ENCODE measurements at places on chromosomes 16 and 17. TPM values are rescaled to one million over a fixed set of nuclear protein-coding genes. Genes with fewer than 3 reads are reported as not detected.

DNA sequence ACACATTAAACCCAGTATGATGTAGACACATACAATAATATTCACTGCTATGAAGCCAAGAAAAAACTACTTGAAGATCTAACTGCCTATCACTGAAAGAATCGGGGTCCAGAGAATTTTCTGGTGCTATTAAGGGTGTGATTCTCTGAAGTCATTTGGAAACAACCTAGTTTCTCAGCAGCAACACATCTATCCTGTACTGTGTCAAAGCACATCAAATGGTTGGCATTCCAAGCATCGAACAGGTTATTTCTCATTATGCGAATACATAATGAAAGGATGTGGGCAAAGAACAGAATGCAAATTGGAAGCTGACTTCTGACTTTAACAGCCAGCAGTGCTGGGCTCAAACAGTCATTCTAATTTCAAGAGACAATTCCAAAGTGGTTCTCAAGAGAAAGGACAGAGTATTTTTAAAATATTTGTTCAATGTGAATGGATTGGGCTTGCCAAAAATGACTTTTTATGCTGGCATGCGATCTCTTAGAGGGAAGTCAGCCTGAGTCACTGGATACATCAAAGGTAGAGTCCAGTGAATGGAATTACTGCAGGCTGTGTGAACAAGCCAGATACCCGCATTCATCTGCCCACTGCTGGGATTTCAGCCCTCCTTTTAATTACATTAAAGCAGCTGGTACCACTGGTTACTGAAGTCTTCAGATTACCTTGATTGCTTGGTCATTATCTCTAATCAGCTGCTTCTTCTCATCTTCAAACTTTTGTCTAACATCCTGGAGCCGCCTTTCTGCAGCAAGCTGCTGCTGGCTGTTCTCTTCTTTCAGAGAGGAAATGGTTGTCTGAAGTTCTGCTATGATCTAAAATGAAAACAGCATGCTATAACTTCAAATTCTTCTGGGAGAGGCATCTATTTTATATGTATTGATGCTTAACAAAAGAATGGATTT lies 181.2 kb upstream of the AXIN2 start:
- no peaks in the 10 kb centered on the region for H3K4me1 ChIP-seq
- DNase-seq, result no peak
- no peaks in the 10 kb centered on the region for H3K27me3 ChIP-seq
- H3K4me3 ChIP-seq, result no peak overlapping the region

GRCh38 chr17:1953831-1954230 lies 71.3 kb downstream of the RTN4RL1 start:
- no peaks in the 10 kb centered on the region for H3K27me3 ChIP-seq
- DNase-seq, result no peak

DNA sequence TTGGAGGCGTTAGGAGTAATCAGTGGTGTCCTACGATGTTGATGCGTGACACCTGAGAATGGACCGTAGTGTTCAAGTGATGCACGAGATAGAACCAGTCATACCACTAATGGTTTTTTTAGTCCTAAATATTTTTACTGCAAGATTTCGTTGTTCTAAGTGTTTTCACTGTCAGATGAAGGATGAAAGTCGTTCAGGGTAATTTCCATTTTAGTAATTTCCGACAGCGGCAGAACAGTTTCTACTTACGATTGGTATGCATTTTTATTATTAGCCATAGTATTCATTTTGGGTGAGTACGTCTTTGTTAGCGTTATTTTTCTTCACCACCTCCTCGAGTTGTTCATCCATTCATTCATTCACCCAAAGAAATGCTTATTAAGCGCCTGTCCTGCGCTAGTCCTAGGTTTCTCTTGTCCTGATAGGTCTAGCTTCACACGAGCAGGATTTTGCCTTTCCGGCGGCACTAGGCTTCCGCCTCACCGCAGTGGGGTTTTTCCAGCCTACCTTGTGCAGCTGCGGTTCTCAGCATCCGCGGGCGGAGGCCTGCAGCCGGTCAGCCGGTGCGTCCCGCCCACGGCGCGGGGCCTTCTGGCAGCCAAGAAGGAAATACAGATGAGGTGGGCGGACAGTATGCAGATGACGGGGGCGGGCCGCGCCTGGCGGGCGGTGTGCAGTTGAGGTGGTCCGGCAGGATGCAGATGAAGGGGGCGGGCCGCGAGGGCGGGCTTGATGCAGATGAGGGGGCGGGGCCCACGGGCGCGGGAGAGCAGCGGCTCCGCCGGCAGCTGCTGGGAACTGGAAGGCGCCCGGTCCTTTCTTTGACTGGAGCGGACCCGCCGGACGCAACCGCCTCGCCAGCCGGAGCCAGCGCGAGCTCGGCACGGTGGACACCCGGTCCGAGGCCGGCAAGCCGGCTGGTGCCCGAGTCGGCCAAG lies 146.4 kb downstream of the SPECC1 start:
- no peaks in the 10 kb centered on the region for H3K36me3 ChIP-seq
- peak; percentile 88 for DNase-seq
- H3K27ac ChIP-seq, result peak overlapping the region; percentile 83
- H3K4me1 ChIP-seq, result no peaks in the 10 kb centered on the region

- H3K27ac ChIP-seq, result no peak overlapping the region
- no peak overlapping the region for H3K4me3 ChIP-seq
These were observed 532.3 kb upstream of the PSMD7 start for GRCh38 chr16:73764321-73764720.

DNA sequence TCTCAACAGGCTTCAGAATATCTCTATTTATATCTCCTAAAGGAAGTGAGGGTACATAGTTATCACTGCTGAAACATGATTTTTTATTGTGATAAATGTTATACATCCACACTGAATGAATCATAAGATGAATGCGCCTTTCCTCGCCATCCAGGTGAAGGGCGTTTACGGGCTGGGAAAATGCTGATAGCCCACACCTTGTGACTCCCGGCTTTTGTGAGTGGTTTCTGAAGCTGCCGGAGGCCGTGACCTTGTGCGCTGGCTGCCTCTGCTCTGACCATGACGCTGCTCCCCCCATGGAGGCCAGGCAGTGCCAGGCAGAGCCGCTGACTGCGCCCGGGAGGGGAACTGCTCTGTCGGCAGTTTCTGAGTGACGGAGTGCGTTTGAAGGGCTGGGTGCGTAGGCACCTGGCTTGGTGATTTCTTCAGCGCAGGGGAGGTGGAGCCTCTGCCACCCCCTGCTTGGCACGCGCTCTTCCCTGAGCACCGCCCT lies 97.2 kb downstream of the RAP1GAP2 start:
- peak overlapping the region; percentile 57 for H3K27ac ChIP-seq
- H3K36me3 ChIP-seq, result no peaks in the 10 kb centered on the region
- H3K4me1 ChIP-seq, result no peaks in the 10 kb centered on the region
- DNase-seq, result no peak
- no peaks in the 10 kb centered on the region for H3K27me3 ChIP-seq

- no peak for DNase-seq
- peaks cover 12% of the 10 kb centered on the region for H3K4me1 ChIP-seq
- no peaks in the 10 kb centered on the region for H3K36me3 ChIP-seq
- H3K4me3 ChIP-seq, result no peak overlapping the region
These were observed 24.3 kb upstream of the ZFPM1 start for GRCh38 chr16:88428616-88429386.

Gene MYH3
- total RNA-seq, result 1.6 TPM

Gene CDH8
- total RNA-seq, result 0.27 TPM

Gene LPO
- total RNA-seq, result not detected

- peak overlapping the region; percentile 77 for H3K27ac ChIP-seq
- H3K36me3 ChIP-seq, result no peaks in the 10 kb centered on the region
- no peak for DNase-seq
- no peak overlapping the region for H3K4me3 ChIP-seq
- H3K4me1 ChIP-seq, result peaks cover 56% of the 10 kb centered on the region
These were observed 89.5 kb upstream of the TOB1 start for GRCh38 chr17:50955667-50956120.

GRCh38 chr17:82519971-82520903 lies 705 bp downstream of the FOXK2 start:
- peaks cover 20% of the 10 kb centered on the region for H3K4me1 ChIP-seq
- peak overlapping the region; percentile 98 for H3K27ac ChIP-seq
- DNase-seq, result no peak
- H3K4me3 ChIP-seq, result peak overlapping the region; percentile 77
- no peaks in the 10 kb centered on the region for H3K36me3 ChIP-seq

Gene PNMT
- total RNA-seq, result 1.8 TPM

- H3K27ac ChIP-seq, result no peak overlapping the region
- DNase-seq, result no peak
- H3K4me3 ChIP-seq, result no peak overlapping the region
- H3K27me3 ChIP-seq, result no peaks in the 10 kb centered on the region
- H3K36me3 ChIP-seq, result no peaks in the 10 kb centered on the region
- peaks cover 58% of the 10 kb centered on the region for H3K4me1 ChIP-seq
These were observed 7.0 kb downstream of the MBTPS1 start for GRCh38 chr16:84109598-84110335.

GRCh38 chr16:68486502-68487202 lies 38.3 kb upstream of the SMPD3 start:
- no peaks in the 10 kb centered on the region for H3K27me3 ChIP-seq
- no peak overlapping the region for H3K4me3 ChIP-seq
- peaks cover 10% of the 10 kb centered on the region for H3K4me1 ChIP-seq

- no peak overlapping the region for H3K27ac ChIP-seq
- peaks cover 79% of the 10 kb centered on the region for H3K36me3 ChIP-seq
- H3K4me1 ChIP-seq, result no peaks in the 10 kb centered on the region
- H3K4me3 ChIP-seq, result no peak overlapping the region
- DNase-seq, result no peak
These were observed 105.8 kb downstream of the SNX29 start for GRCh38 chr16:12082226-12082887.

- no peaks in the 10 kb centered on the region for H3K36me3 ChIP-seq
- no peak for DNase-seq
- no peaks in the 10 kb centered on the region for H3K4me1 ChIP-seq
- H3K27ac ChIP-seq, result no peak overlapping the region
- H3K4me3 ChIP-seq, result no peak overlapping the region
- H3K27me3 ChIP-seq, result no peaks in the 10 kb centered on the region
These were observed 185.1 kb downstream of the KIF2B start for GRCh38 chr17:54007855-54008254.

DNA sequence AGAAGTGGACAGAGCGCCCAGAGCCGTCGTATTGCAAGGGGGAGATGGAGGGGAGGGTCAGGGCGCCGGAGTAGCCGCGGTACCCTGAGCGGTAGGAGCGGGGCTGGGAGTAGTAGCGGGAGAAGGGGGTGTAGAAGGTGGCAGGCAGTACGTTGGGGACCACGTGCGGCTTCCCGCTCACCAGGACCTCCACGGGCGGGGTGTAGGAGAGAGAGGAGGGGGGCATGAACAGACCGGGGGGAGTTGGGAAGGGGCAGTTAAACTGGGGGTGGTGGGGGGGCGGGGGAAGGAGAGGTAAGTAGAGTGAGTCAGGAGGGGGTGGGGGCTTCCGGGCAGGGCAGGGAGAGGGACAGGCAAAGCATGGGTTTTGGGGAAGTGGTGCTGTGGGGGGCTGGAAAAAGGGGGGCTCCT lies 16.8 kb downstream of the ST6GALNAC2 start:
- H3K36me3 ChIP-seq, result no peaks in the 10 kb centered on the region
- no peak for DNase-seq
- no peak overlapping the region for H3K4me3 ChIP-seq
- no peak overlapping the region for H3K27ac ChIP-seq

DNA sequence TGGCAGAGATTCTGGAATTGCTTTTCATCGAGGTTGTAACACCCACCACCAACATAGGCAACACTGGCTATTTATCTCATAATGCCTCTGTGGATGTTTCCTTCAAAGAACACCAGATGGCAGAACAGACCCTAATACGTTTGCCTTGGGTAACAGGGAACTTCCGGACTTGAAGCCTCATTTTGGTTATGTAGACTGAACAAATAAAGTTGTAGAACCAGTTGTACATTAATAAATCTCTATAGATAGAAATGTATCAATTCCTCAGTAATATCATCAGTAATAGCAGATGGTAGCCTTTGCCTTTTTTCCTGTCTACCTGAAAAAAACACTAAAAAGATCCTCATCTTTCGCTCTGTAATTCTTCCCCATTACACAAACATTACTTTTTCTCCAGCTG lies 25.9 kb upstream of the APOH start:
- no peak overlapping the region for H3K4me3 ChIP-seq
- H3K4me1 ChIP-seq, result no peaks in the 10 kb centered on the region
- no peak overlapping the region for H3K27ac ChIP-seq
- H3K36me3 ChIP-seq, result no peaks in the 10 kb centered on the region

GRCh38 chr16:11300560-11300892 lies 19.4 kb upstream of the PRM1 start:
- H3K4me1 ChIP-seq, result peaks cover 53% of the 10 kb centered on the region
- H3K36me3 ChIP-seq, result no peaks in the 10 kb centered on the region
- H3K4me3 ChIP-seq, result no peak overlapping the region

DNA sequence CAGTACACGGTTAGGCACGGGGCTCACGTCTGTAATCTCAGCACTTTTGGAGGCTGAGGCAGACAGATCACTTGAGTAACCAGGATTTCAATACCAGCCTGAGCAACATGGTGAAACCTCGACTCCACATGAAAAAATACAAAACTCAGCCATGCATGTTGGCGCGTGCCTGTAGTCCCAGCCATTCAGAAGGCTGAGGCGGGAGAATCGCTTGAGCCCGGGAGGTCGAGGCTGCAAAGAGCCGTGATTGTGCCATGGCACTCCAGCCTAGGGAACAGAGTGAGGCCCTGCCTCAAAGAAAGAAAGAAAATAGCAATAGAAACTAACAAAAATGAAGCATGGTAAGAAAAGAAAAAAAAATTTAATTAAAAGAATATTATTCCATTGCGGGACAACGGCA lies 128.0 kb upstream of the CHMP6 start:
- no peak overlapping the region for H3K27ac ChIP-seq
- no peaks in the 10 kb centered on the region for H3K36me3 ChIP-seq
- H3K4me3 ChIP-seq, result no peak overlapping the region
- no peak for DNase-seq
- no peaks in the 10 kb centered on the region for H3K27me3 ChIP-seq

DNA sequence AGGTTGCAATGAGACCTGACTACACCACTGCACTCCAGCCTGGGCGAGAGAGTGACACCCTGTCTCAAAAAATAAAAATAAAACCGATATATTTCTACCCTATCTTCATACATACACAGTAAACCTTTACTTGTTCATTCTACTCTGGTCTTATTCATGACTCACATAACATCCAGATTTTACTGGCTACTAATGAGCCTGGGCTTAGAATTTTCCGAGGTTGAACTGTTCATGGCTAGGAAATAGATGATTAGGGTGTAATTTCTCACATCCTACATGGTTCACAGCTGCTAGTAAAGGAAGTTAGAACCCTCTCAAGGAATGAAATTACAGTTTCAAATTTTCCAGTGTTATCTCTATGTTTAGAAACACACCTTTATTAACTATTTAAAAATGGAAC lies 14.7 kb downstream of the GSPT1 start:
- DNase-seq, result no peak
- H3K4me3 ChIP-seq, result no peak overlapping the region
- H3K27ac ChIP-seq, result no peak overlapping the region
- H3K36me3 ChIP-seq, result no peaks in the 10 kb centered on the region
- H3K4me1 ChIP-seq, result peaks cover 4% of the 10 kb centered on the region
- H3K27me3 ChIP-seq, result no peaks in the 10 kb centered on the region

GRCh38 chr17:75039238-75039637 lies 7.5 kb downstream of the ATP5PD start:
- H3K36me3 ChIP-seq, result peaks cover 35% of the 10 kb centered on the region
- H3K27ac ChIP-seq, result no peak overlapping the region
- H3K4me3 ChIP-seq, result no peak overlapping the region
- no peaks in the 10 kb centered on the region for H3K27me3 ChIP-seq
- DNase-seq, result no peak
- H3K4me1 ChIP-seq, result peaks cover 32% of the 10 kb centered on the region

Gene HBA2
- total RNA-seq, result not detected

Data from esophagus squamous epithelium (tissue), 5 donors.